ENCODE measurements at places on chromosomes 7 and 10. TPM values are rescaled to one million over a fixed set of nuclear protein-coding genes. Genes with fewer than 3 reads are reported as not detected.

The C10orf71 gene
- not detected for total RNA-seq

The TMEM229A gene
- total RNA-seq, result not detected

The NPTX2 gene
- not detected for total RNA-seq

The STEAP1B gene
- not detected for total RNA-seq

DNA sequence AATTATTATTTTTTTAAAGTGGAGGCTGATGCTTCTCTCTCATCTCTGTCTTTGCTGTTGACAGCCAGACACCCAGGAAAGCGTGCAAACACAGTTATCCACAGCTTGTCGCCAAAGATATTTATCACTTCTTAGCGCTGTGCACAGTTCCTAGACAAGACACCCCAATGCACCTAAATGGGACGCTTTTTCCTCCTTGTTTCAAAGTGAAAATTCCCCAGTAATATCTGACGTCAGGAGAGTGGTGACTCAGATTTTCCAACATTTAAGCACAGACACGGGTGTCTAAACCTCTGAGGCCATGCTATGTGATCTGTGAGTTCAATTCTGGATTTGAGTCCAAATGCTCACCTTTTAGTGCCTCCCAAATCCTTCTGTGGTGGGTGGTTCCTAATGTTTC is 151.6 kb downstream of the EMX2 start:
- no peaks in the 10 kb centered on the region for H3K36me3 ChIP-seq
- no peak for DNase-seq
- H3K4me1 ChIP-seq, result no peaks in the 10 kb centered on the region
- H3K27me3 ChIP-seq, result peaks cover 12% of the 10 kb centered on the region
- no peak overlapping the region for H3K4me3 ChIP-seq

GRCh38 chr7:90727412-90727811 is 131.3 kb downstream of the CDK14 start:
- no peak for DNase-seq
- no peaks in the 10 kb centered on the region for H3K4me1 ChIP-seq
- no peaks in the 10 kb centered on the region for H3K36me3 ChIP-seq
- H3K4me3 ChIP-seq, result no peak overlapping the region

GRCh38 chr10:108411894-108412293 is 1247.4 kb upstream of the SORCS1 start:
- no peak overlapping the region for H3K4me3 ChIP-seq
- H3K27me3 ChIP-seq, result no peaks in the 10 kb centered on the region
- H3K27ac ChIP-seq, result no peak overlapping the region
- no peaks in the 10 kb centered on the region for H3K4me1 ChIP-seq

GRCh38 chr10:13608246-13608853 is 21.6 kb downstream of the PRPF18 start:
- no peak for DNase-seq
- no peak overlapping the region for H3K4me3 ChIP-seq
- no peaks in the 10 kb centered on the region for H3K4me1 ChIP-seq

GRCh38 chr7:52917982-52918578 is 117.4 kb upstream of the POM121L12 start:
- H3K4me1 ChIP-seq, result no peaks in the 10 kb centered on the region
- H3K4me3 ChIP-seq, result no peak overlapping the region
- no peaks in the 10 kb centered on the region for H3K36me3 ChIP-seq
- H3K27me3 ChIP-seq, result no peaks in the 10 kb centered on the region
- DNase-seq, result no peak

DNA sequence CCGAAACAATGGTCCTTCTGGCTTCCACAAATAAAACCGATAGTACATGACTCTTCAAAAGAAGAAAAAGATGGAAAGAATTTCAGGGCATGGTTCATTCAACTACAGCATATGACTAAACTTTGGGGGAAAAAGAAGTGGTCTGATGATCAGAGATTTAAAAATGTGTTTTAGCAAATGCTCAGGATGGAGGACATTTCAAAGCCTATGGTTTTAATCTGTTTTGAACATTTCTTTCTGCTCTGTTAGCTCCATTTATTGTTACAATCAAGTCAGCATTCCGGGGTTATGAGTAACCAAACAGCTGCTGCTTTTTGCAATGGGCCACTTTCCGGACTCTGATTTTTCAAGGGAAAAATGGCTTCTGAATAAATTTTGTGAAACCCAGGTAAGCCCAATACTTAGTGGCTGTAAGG is 142.4 kb downstream of the CUBN start:
- DNase-seq, result no peak
- peaks cover 18% of the 10 kb centered on the region for H3K27me3 ChIP-seq
- H3K27ac ChIP-seq, result no peak overlapping the region

DNA sequence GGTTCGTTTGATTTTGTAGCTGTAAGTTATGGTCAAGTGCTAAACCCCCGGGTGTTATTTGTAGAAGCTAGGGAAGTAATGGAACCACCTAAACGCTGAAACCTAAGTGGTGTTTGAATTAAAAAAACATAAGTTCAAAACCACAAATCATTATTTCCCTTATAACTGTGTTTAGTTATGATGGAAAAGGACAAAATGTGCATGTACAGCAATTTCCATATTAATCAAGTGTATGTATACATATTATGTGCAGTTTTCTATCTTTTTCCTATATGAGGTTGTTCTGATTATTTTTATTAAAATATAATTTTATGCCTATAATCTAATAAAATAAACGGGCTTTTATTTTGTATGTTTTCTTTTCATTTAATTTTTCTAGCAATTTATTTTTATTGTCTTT is 45.9 kb downstream of the IL6 start:
- no peak overlapping the region for H3K4me3 ChIP-seq
- no peaks in the 10 kb centered on the region for H3K4me1 ChIP-seq
- DNase-seq, result no peak
- H3K27me3 ChIP-seq, result peaks cover 43% of the 10 kb centered on the region
- H3K27ac ChIP-seq, result no peak overlapping the region
- no peaks in the 10 kb centered on the region for H3K36me3 ChIP-seq

DNA sequence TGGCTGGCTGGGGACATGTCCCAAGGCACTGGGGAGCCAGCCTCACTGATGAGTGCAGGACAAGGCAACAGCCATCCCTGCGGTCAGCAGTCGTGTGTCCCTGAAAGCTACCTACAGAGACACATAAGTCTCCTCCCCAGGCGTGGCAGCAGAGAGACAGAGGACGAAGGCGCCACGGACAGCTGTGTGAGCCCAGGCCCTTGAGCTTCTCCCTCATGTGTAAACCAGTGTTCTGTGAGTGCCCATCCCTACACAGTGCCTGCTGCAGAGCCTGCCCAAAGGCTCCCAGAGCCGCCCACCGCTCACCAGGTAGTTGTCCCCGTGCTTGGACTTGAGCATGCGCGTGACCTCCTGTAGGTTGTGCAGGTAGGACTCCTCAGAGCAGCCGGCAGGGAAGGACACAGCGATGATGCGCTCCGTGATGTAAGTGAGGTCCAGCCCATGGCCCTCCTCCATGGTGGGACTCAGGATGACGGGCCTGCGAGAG is 142.7 kb downstream of the TNS3 start:
- H3K27ac ChIP-seq, result no peak overlapping the region
- H3K4me1 ChIP-seq, result no peaks in the 10 kb centered on the region
- no peak overlapping the region for H3K4me3 ChIP-seq
- H3K36me3 ChIP-seq, result no peaks in the 10 kb centered on the region
- DNase-seq, result no peak
- H3K27me3 ChIP-seq, result no peaks in the 10 kb centered on the region
